ENCODE measurements at places on chromosomes 1 and 21.

- no peak for DNase-seq
Measured at GRCh38 chr1:62336995-62337705, 17.9 kb upstream of the KANK4 start.

- no peak for DNase-seq
Measured at GRCh38 chr1:159554261-159554660, 18.5 kb upstream of the OR10J5 start.

DNA sequence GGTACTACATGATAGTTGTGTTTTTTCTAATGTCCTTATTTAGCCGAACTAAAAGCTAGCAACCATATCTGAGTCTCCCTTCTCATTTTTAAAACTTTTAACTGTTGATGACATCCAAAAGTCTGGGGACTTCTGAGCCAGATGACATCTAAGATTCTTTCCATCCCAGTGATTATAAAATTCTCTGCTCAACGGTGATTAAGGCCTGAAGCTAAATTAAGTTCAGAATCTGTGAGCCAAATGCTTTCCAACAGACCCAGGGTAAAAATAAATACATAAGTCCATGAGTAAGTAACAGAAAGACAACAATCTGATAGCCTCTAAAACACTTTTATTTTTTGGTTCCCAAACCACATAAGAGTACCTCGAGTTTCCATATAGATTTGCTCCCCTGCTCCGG lies 13.1 kb upstream of the PTP4A2 start:
- no peak for DNase-seq

GRCh38 chr1:198147216-198147615 lies 9.6 kb upstream of the NEK7 start:
- no peak for DNase-seq

DNA sequence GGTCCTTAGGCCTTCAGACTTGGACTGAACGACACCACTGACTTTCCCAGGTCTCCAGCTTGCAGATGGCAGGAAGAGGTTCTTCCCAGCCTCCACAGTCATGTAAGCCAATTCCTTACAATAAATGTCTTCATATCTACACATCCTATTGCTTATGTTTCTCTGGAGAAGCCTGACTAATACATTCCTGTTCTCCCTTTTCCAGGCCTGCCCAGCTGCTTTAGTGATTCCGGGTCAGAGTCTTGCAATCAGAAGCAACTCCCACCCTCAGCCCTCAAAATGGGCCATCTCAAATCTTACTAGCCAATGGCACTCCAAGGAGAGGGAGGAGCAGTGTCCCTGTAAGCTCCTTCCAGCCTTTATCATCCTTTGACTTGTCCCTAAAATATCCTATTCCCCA lies 16.4 kb upstream of the CPT2 start:
- no peak for DNase-seq

DNA sequence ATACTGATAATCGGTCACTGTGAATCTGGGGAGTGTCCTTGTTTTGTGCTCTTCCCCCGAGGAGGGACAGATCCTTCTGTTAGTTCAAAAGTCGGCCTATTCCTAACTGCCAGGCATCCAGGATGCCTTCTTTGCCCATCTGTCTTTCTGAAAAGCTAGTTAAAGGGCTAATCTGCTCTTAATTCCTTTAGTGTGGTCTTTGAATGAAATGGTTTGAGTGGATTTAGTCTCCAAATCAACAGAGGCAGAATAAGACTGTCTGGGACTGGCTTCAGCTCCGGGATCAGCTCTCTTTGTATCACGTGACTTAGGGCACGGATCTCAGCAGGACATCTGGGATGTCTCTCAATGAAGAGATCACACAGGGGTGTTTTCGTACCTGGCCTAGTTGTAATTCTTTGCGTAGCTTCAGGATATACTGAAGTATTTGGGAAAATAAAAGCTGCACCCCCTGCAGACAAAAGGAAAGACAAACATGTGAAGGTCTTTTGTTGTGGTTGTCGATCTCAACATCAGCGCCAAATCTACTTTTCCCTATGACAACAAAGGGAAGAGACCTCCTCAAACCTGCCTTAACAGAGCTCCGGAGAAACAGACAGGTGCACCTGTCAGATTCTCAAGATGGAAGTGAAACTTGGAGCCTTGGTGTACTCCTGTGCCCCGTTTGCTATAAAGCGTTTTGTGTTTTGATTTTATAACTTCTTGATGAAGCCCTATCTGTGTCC lies 97.9 kb downstream of the ERG start:
- no peak for DNase-seq

- no peak for DNase-seq
Measured at GRCh38 chr1:221712776-221713431, 29.0 kb downstream of the DUSP10 start.

- no peak for DNase-seq
Measured at GRCh38 chr1:208520438-208521099, 276.4 kb upstream of the PLXNA2 start.

- DNase-seq: peak; percentile 48
Measured at GRCh38 chr1:234750922-234751627, 141.1 kb upstream of the IRF2BP2 start.

DNA sequence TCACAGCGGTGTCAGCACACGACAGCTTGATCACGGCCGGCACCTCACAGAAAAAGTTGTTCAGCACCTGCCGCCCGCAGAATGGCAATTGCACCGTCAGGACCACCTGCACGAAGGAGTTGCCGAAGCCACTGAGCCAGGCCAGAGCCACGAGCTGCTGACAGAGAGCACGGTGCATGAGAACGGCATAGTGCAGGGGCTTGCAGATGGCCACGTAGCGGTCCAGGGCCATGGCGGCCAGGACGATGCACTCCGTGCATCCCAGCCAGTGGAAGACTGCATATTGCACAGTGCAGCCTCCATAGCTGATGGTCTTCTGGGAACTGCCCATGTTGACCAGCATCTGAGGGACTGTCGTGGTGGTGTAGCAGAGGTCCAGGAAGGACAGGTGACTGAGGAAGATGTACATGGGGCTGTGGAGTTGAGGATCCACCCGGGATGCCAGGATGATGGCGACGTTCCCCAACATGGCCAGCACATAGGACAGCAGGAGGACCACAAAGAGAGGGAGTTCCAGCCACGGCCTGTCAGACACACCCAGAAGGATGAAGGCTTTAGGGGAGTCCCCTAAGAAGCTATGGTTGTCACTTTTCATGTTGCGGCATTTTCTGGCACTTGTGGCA lies 6.4 kb downstream of the OR2B11 start:
- no peak for DNase-seq

DNA sequence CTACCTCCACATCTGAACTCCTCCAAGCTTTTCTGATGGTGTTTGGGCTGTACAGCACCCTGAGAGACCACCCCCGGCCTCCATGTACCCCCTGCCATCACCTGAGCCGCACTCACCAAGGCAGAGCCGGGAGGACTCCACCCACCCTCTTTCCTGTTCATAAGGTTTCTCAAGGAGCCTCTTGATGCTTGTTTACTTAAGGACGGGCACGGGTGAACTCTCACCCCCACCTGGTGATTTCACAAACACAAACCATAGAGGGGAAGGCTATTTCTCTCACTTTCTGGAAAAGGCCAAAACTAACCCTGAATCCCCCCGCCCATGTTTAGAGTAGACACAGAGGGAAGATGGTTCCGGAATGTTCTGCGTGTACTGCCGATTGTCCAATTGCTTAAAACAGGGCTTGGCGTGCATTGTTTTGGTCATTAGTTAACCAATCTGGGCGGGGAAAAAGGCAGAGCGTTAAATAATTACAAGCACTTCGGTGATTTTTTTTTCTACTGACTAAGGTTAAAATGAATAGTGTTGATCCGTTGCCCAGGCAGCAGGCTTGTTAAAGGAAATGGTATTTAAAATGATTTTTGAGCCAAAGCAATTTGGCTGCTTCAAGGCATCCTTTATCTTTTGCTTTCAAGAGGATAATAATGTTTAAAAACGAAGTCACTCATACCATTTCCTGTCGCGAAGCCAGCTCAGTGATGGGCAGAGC lies 279.8 kb upstream of the VAMP3 start:
- peak; percentile 98 for DNase-seq

DNA sequence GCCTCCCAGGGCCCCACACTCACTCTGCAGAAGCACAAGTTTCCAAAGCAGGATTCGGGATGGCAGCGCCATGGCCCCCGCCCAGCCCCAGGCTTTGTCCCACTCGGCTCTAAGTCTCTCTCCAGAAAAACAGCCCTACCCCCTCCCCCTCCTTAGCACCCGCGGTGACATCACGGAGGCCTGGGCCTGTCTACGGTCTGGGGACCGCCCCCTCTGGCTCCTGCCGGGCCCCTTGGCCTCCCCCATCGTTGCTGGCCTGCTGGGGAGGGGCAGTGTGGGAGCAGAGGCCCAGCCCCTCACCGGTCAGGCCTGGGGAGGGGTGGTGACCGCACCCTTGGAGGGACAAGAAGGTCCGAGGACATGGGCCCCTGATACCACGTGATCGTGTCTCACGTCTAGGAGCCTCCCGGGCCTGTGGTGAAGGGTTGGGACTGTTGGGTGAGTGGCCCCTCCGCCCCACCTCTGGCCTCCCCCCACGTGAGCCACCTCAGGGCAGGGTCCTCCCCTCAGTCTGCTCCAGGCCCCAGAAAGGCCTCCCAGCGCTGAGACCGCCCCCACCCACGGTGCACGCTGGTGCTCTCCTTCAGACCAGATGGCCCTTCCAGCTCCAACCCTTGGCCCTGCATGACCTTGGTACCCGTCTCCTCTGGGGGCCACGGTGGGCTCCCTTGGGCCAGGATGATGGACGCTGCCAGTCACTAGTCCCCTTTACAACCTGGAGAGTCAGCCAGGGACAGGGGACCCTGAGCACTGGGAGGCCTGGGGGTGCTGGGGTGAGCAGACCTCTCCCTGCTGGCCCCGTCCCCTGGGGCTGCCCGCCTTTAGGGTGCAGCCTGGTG lies at the start of gene MXRA8:
MXRA8 (minus strand) TSS at position 123 of the 839 bp plus-strand sequence; CDS start at position 72, 51 bp downstream.
- no peak for DNase-seq

DNA sequence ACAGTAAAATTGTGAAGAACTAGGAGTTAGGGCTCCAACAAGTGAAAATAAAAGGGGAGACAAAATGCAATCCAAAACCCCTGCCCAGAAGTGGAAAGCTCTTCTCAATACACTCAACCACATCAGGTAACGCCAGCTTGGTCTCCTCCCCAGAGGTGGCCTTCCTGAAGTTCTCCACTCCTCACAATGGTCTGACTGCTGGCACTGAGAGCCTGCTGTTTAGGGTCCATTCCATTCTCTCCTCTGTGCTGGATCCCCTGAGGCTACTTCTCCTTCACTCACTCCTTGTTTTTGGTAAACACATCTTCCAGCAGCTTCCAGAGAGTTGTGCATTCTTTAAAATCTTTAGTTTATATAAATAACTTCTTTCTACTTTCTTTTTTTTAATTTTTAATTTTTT lies 189.5 kb downstream of the KCNT2 start:
- DNase-seq: no peak

DNA sequence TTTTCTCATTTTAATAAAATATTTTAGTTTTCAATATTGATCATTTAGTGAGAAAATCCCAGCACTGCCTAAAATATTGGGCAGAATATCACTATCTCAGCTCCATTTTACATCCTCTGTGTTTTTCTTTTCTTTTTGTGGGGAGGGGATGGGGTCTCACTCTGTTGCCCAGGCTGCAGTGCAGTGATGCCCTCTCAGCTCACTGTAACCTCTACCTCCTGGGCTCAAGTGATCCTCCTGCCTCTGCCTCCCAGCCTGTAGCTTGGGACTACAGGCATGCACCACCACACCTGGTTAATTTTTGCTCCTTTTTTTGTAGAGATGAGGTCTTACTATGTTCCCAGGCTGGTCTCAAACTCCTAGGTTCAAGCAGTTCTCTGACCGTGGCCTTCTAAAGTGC lies 76.1 kb downstream of the SLC25A24 start:
- DNase-seq: no peak

DNA sequence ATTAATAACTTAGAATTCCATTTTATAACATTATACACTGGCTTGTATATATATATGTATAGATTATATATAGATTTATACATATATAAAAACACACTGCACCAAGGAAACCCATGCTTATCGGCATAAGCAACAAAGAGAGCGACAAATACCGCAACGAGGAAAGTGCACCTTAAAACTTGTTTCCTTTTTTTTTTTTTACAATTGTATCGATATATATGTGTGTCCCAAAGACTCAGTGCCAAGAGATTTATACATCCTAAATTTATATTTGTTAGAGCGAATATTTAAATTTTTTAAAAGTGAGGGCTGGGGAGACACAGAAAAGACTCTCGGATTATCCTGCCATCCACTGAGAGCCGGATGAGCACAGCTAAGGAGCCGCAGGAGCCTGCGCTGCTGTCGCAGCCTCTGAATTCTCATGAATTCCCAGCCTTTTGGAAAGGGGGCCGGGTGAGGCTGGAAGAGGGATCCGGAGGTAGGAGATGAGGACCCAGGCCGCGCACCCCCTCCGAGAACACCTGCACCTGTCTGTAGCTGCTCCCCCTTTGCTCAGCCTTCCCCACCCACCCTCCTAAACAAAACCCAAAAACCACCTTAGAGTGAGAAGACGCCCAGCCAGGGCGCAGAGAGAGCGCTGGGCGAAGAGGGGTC lies 5.2 kb downstream of the DMRTA2 start:
- no peak for DNase-seq

DNA sequence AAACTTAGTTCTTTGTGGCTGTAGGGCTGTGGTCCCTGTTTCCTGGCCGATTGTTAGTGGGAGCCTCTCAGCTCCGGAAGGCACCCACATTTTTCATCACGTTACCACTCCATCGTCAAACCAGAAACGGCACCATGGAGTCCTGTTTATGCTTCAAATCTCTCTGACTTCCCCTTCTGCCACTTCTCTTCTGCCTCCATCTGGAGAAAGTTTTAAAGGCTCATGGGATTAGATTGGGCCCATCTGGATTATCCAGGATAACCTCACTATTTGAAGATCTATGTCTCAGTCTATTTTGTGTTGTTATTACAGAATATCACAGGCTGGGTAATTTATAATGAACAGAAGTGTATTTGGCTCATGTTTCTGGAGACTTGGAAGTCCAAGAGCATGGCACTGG lies 19.3 kb upstream of the IL22RA1 start:
- no peak for DNase-seq

GRCh38 chr1:57843760-57844159 lies 419.9 kb upstream of the DAB1 start:
- no peak for DNase-seq

DNA sequence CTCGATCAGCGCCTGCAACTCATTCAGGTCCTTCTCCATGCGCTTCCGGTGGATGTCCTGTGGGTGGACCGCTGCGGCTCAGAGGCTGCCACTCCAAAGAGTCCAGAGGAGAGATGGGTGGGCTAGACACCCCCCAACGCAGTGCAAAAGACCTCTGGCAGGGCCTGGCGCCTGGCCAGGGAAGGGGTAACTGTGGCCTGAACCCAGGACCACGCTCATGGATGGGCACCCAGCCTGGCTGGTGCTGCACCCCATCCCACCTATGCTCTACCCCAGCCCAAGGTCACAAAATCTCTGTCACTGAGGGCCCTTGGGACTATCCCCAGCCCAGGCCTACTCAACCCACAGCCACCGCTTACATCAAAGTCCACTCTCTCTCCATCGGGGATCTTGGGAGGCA lies 12.2 kb downstream of the TNNT2 start:
- no peak for DNase-seq
